ENCODE measurements at places on chromosomes 3 and 15.
A peak's percentile ranks its signal among the peaks of the same experiment; 100 is the strongest.

DNA sequence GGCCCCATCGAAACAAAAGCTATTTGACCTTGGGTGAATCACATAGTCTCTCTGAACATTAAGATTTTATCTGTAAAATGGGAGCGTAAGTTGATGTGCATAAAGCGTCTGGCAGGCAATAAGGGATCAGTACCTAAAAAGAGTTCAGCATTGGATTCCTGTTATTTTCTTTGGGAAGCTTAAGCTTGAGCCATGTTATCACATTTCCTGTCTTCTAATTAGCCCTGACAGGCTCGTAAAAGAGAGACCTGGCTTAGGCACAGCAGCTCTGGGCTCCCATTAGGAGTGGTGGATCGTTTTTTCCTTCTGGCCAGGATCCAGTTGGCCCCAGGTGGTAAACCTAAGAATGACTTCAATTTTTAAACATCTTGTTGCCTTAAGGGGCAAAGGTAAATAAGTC lies 26.0 kb upstream of the CA12 start:
- DNase-seq, result no peak

GRCh38 chr15:70415398-70415797 lies 317.7 kb upstream of the TLE3 start:
- DNase-seq, result no peak

GRCh38 chr3:33975463-33975862 lies 177.0 kb downstream of the PDCD6IP start:
- no peak for DNase-seq

DNA sequence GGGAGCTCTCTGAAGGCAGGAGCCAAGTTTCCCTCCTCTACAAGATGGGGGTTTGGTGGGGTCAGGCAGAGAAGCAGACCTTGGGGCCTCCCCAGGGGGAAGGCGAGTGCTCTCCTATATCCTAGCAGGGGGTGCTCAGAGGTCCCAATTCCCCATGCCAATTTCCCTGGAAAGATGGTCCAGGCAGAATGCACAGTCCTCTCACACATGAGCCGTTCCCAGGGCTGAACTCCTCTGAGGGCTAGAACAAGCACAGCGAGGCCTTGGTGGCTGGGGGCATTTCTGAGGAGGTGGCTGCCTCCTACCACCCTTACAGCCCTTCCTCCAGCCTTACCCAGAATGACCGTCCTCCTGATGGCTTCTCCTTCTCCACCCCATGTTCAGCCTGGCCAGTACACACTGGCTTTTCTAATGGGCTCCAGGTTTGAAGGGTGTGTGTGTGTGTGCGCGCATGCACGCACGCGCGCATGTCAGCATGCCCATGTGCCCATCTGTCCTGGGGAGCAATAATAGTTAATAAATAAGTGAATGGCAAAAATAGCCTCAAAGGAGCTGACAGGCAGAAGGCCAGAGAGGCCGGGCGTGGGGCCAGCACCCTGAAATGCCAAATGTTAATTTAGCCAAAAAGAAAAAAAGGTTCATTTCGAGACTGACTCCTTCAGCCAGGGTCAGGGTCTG lies 24.4 kb downstream of the ADCY5 start:
- DNase-seq, result no peak

DNA sequence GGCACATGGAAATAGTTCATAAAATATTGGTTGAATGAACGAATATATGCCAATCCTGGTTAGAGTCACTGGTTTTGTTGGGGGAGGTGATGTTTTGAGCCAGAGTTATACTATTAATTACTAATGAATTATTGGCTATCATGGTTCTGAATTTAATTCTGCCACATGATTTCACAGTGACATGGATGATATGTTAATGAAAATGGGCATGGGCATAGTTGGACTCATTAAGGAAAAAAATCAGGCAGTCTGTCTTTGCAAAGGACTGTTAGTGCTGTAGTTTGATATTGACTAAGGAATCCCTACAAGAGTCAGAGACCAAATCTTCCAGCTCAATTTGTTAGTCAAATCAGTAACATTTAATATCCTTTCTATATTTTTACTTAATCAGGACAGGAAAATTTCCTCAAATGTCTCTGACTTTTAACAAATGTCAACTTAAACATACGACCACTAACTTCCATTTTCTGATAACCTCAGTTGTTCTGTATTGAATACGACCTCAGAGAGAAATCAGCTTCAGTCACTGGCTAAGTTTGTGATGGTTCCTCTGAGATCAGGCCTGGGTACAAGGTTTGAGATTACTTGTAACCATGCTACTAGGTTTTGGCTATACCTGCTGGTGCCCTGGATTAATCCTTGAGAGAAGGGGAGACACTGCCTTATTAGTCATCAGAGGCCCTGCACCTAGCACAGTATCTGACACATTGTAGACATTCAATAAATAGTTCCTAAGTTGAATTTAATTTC lies 13.3 kb downstream of the NFKBIZ start:
- no peak for DNase-seq

- no peak for DNase-seq
These were observed 512 bp upstream of the TRH start for GRCh38 chr3:129973853-129974563.

DNA sequence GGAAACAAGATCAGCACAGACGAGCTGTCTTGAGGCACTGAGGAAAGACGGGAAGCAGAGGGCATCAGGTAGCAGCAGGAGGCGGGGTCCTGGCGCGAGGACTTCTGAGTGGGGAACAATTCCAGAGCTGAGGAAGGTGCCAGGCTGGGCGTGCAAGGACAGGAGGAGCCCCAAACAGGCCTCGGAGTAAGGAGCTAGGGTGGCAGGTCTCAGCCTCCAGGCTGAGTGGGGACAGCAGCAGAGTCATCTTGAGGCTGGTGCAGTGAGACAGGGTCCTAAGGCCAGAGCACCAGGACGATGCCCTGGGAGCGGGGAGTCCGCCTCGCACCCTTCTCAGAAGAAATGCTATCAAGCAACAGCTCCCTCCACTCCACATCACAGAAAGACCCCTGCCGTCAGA lies 78.4 kb downstream of the PCSK6 start:
- DNase-seq, result no peak

DNA sequence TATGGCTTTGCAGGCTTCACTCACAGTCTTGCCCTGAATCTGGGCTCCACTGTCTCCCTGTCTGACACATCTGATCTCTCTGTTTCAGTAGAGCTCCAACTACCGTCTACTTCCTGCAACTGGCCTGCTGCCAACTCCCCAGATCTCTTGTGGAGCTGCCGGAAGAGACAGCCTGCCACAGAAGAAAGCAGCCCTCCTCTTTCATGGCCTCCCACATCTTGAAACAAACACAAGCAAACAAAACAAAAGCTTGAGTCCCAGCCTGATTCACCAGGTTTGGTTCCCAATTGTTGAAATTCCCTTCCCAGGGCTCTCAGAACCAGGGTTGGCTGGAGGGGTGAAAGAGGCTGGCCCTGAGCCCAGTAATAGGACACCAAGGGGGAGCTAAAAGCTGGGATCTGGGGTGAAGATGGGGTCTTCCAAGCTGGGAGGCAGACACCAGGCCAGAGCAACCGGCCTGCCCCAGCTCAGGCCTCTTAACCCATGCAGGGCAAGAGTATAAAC lies 55.3 kb upstream of the CA12 start:
- DNase-seq, result peak; percentile 71

DNA sequence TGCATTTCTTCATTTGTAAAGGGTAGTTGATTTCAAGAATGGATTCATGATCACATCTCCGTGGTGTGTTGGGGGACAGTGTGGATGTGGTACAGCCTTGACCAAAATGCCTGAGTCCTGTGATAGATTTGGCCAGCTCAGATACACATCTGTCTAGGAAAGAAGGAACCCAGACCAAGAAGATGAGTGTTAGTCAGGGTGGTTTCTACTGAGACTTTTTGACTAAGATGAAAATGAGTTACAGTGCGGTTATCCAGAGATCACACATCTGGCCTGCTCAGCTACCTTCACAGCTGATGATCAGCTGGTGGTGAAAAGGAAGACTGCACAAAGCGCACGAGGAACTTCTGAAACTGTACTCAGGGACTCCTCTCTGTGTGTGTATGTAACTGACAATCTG lies 68.0 kb downstream of the FNDC3B start:
- DNase-seq, result peak; percentile 87

GRCh38 chr3:24020036-24020691 lies 75.1 kb downstream of the NR1D2 start:
- no peak for DNase-seq

DNA sequence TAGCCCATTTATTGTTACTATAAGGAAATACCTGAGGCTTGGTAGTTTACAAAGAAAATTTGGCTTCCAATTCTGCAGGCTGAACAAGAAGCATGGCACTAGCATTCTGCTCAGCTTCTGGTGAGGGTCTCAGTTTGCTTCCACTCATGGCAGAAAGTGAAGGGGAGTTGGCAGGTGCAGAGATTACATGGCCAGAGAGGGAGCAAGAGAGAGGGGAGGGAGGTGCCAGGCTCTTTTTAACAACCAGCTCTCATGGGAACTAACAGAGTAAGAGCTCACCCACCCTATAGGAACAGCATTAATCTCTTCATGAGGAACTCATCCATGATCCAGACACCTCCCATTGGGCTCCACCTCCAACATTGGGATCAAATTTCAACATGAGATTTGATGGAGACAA lies 437.9 kb downstream of the CHL1 start:
- no peak for DNase-seq

GRCh38 chr3:77799278-77799677 lies 759.4 kb downstream of the ROBO2 start:
- no peak for DNase-seq

- DNase-seq, result peak; percentile 79
These were observed 12.8 kb upstream of the MTMR10 start for GRCh38 chr15:31004220-31004733.

GRCh38 chr15:69972436-69972835 lies 125.3 kb downstream of the TLE3 start:
- no peak for DNase-seq

- DNase-seq, result no peak
These were observed 2.5 kb downstream of the OR4F6 start for GRCh38 chr15:101805605-101806345.

- DNase-seq, result peak; percentile 39
These were observed 64.3 kb downstream of the KLF13 start for GRCh38 chr15:31390777-31391486.

DNA sequence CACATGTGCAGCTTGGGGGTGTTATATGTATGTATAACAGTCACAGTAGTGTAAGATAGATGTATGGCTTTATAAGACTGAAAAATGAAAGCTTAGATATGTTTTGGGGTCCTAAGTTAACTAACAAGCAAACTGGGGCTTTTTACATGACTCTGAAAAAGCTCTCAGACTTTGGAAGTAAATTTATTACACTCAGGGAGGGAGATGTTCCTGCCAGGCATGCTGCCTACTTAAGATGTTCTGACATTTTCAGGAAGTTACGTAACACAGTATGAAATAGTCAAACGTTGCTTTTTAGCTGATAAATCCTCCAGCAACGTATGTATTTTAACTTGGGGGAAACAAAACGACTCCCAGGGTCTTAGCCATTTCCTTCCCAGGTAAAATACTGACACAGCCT lies 1.7 kb upstream of the IFT57 start:
- DNase-seq, result no peak

DNA sequence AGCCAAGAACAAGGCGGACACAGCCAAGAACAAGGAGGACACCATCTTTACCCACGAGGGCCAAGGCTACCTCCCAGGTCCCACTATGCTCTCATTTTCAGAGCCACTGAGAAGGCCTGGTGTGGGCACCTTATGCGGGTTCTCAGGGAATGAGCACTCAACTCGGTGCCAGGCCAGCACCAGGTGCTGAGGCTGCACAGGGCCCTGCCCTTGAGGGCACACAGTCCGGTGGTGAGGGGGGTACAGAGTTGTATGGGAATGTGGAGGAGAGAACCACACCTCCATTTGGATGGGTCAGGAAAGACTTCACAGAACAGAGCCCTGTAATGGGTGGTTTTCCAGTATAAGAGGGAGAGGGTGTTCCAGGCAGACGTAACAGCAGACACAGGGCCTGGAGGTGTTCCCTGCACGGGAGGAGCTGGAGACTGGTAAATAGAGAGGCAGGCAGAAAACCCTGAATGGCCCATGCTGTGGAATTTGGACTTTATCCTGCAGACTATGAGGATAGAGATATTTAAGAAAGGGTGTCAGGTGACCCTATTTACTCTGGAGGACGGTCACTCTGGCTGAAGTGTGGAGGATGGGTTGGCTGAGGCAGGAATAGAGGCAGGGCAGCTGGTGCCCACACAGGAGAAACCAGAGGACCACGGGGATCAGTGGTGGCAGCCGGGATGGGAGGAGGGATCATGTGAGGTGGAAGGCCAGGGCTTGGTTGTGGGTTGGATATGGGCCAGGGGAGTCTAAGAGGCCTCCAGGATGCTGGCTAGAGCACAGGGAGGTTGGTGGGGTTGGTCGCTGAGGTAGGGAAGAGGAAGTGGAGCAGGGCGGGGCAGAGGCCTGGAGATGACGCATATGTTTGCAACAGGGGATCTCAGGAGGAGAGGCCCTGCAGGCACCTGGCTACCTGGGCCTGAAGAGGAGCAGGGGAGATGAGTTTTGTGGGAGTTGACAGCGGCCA lies 34.6 kb downstream of the CRABP1 start:
- peak; percentile 61 for DNase-seq

DNA sequence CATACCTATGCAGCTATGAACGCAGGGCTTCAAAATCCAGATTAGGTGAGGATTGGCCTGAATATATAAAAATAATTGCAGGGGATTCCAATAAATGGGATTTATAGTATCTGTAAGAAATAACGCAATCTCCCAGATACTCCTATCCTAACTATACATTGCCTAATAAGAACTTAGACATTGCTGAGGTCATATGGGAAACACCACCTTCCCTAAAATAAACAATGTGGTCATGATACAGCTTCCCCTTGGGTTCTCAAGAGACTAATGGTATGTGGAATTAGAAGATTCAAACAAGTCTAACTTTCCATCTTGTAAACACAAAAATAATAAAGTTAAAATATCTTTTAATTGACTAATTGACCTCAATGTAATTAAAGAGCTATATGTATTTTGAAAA lies 28.2 kb downstream of the UBE3A start:
- no peak for DNase-seq

- no peak for DNase-seq
These were observed 227.7 kb upstream of the ST8SIA2 start for GRCh38 chr15:92166029-92166428.

DNA sequence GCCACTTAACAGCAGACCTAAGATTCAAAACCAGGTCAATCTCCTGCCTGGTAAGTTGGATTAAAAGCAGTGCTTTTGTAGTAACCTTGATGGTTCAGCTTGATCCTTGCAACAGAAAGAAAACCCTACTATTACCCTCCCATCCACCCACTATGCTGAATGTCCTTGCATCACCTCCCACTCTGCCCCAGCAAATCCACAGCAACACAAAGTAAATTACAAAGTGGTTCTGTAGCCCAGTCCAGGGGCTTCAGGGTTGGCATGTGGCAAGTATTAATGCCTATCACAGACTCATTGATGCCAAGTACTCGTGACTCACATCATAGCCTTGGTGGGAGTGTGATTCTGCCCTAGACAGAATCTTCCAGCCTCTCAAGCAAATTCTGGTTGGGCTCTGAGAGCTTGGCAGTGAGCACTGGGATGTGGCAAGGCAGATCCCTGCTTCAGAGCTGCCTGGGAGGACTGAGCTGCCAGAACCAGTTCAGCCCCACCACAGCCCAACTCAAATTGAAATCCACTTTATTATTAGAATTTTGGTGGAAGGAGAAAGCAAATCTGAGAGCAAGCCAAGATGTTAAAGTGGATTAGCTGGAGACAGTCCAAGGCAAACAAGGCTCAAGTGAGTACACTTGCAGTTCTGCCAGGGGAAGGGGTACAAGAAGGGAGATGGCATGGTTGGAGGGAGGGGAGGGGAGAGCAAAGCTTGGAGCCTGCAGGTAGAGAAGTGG lies 225.8 kb upstream of the UMPS start:
- DNase-seq, result no peak

Measured in activated CD8-positive, alpha-beta memory T cell treated with anti-CD3 and anti-CD28 coated beads, Interleukin-2, amount 10 ng/mL, durations not matched to agents 7 days and 5 days (primary cell).